ENCODE measurements at places on chromosomes 1 and 21. TPM values are rescaled to one million over a fixed set of nuclear protein-coding genes. Genes with fewer than 3 reads are reported as not detected.

The TATDN3 gene
- total RNA-seq = 20.1 TPM

The SLC2A5 gene
- 10.7 TPM for total RNA-seq

The SPRTN gene
- 10.4 TPM for total RNA-seq

The EVA1B gene
- 133 TPM for total RNA-seq

The SMIM1 gene
- 2.0 TPM for total RNA-seq

The NGF gene
- 8.1 TPM for total RNA-seq

The SPRR2E gene
- not detected for total RNA-seq

The PLEKHN1 gene
- total RNA-seq = 0.28 TPM

The MYOC gene
- total RNA-seq = 0.74 TPM
